ENCODE measurements at places on chromosomes 12 and 14.
A peak's percentile ranks its signal among the peaks of the same experiment; 100 is the strongest.

DNA sequence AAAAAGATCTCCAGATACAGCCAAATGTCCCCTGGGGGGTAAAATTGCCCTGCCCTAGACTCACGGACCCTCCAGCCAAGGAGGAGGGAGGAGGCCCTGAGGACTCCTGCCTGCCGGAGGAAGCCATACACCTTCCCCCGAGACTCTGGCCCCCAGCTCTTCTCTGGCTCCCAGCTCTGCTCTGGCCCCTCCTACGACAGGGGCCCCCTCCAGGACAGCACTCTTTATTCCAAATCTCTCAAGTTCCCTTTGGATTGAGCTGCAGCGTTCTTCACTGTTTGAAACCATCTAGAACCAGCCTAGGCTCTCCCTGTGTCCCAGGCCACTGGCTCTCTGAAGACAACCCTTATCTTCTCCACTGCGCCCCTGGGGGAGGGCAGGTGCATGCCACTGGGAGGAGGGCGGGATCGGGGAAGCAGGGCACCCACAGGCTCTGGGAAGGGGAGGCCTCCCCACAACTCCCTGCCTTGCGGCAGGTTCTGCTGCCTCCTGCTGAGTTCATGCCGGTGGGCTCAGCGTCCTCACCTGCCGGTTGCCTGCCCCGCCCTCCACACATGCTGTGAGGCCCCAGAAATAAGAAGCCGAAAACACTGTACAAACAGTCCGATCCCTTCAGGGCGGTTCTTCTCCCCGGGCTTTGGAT is 112.7 kb downstream of the DICER1 start:
- no peak for DNase-seq

DNA sequence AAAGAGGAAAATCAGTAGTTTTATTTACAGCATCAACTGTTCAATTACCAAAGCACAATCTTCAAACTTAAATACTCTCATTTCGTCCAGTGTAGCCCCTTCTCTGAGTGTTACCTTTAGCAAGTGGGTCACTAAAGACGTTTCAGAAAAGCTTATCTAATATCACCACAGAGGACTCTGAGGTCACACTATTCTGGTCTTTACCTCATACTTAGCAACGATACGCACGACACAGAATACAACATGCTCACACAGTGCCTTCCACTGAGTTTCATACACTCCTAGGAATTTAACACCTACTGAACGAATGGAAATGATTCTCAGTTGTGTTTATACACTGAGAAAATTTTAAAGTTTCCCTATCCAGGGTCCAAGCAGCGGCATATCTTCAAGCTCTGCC is 2.0 kb downstream of the SYT10 start:
- DNase-seq = no peak

DNA sequence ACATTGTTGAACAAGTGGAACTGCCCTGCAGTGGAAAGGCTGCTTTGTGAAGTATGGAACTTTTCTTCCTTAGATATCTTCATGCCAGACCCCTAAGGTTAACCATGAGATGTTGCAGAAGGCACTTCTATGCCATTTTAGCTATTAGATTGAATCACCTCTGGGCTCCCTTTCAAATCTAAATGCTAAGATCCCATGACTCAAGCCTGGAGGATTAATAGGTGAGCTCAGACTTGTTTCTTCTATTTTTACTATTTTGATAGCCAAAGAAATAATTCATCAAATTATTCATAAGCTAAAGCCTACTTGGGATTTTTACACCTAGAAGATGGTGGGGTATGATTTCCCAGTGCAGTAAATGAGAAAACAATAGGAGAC is 64.3 kb downstream of the DAD1 start:
- DNase-seq = no peak

DNA sequence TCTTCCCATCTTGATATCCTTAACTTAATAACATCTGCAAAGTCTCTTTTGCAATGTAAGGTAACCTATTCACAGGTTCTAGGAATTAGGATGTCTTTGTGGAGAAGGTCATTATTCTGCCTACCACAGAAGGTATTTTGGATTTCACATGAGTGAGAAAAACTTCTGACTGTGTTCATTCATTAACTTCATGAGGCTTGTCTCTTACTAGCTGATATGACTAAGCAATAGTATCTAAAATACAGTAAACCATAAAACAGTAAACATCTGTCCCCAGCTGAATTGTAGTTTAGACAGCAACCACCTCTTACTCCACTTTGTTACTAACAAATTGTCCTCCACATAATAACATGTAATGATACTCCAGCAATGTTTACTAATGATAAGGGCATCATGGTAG is 198.1 kb downstream of the SEC23A start:
- no peak for DNase-seq

GRCh38 chr12:125100551-125101434 is 35.6 kb downstream of the AACS start:
- DNase-seq = no peak

- DNase-seq = no peak
Observed at GRCh38 chr12:119669744-119670472, 2.0 kb downstream of the PRKAB1 start.

GRCh38 chr14:105702275-105702817 is 176.0 kb downstream of the TMEM121 start:
- DNase-seq = no peak

DNA sequence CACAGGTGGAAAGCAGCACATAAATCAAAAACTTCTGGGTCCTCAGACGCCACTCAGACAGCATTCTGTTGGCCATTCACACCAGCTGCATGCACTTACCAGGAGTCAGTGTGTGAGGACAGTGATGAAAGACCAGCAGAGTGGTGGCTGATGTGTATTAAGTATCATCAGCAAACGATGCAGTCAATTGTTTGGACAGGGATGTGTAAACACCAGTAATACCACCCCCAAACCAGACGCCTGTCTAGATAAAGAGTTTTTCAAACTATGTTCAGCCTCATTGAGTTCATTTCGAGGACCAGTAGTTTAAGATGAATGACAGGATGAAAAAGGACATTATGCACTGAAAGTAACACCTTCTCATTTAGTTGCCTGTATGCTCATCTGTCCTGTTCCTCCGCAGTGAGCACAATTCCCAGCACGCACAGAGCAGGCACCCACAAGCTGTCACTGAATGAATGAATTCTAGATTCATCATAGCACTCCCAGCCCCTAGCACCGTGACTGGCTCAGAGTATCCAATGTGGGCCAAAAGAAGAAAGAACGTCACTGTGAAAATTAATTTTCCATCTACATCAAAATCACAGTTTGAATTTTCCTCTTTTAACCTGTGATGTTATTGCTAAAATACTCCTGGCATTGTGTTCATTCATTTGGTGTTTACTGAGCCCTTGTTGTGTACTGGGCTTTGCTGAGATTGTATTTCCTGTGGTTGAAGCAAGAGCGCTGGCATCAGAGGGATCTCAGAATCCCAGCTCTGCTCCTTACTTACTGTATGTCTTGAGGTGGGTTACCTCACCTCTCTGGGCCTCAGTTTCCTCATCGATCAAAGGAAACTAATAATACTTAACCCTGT is 124.8 kb upstream of the NOS1 start:
- DNase-seq = peak; percentile 96

GRCh38 chr12:110280779-110281548 is at the start of gene ATP2A2:
Gene ATP2A2, plus strand, starts transcription at chr12:110281247. Its CDS starts 543 bp downstream, at chr12:110281790.
- DNase-seq = peak; percentile 90

DNA sequence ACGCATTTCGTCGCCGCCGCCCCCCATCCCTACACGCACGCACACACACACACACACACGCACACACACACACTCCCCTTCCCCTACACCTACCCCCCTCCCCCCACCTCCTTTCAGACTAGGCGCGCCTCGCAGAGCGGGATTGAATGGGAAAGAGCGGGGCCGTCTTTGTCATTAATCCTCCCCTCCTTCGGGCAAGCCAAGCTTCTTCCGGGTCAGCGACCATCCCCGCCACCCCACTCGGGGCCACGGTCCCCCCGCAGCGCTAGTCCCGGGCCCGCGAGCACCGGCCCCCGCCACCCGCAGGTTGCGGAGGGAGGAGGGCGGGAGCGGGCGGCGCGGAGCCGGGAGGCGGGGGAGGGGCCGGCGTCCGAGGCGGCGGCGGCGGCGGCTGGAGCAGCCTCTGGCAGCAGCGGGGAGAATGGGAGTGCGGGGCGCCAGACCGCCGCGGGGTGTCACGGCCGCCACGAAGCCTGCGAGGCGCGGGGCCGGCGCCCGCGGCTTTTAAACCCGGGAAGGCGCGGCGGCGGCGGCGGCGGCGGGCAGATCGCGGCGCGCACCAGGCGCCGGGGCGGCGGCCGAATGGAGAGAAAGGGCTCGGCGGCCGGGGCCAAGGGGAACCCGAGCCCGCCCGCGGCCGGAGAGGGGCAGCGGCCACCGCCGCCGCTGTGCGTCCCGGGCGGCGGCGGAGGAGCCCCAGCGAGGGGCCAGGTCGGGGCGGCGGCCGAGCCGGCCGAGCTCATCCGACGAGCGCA is at the start of gene TTC9:
Gene TTC9 (plus strand): TSS at position 369 of the 755 bp plus-strand sequence. CDS start 214 bp downstream, at position 583.
- DNase-seq = peak; percentile 56

DNA sequence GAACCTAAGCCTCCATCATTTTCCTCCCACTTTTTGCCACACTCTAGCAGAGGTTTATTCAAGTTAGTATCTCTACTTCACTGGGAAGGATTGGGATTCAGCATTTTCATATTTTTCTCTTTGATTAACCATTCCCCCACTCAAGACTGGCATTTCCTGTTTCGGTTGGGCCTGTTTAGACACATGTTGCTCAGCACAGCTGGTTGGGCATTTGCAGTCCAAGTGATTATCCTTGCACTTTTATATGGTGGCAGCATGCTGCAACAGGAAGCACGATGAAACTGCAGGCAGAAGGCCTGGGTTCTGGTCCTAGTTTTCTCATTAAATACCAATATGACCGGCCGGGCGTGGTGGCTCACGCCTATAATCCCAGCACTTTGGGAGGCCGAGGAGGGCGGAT is 182.9 kb upstream of the GRIN2B start:
- DNase-seq = no peak

- no peak for DNase-seq
Observed at GRCh38 chr14:22039938-22040780, 366.5 kb upstream of the OR4E1 start.

GRCh38 chr12:132840536-132840935 is 11.9 kb upstream of the GOLGA3 start:
- DNase-seq = no peak

GRCh38 chr12:67082221-67082620 is 186.9 kb upstream of the CAND1 start:
- DNase-seq = no peak

DNA sequence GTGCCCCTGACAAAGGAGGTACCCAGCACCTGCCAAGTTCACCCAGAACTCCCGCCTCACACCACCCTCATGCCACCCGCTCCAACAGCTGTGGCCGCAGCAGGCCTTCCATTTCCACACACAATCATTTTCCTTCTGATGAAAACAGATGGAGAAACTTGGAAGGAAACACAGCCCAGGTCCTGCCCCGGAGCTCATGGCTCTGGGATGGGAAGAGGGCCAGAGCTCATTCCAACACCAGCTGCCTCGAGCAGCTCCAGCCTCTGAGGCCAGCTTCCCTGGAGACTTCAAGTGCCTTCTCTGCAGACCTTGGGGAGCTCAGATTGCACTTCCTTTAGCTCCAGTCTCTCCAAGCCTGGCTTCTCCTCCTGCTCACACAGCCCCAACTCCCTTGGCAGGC is 55.1 kb upstream of the CMKLR1 start:
- no peak for DNase-seq

- no peak for DNase-seq
Observed at GRCh38 chr14:63777024-63777423, 49.2 kb upstream of the SGPP1 start.

- DNase-seq = no peak
Observed at GRCh38 chr12:92237762-92238523, 92.3 kb upstream of the BTG1 start.

GRCh38 chr12:80763874-80764273 is 47.2 kb downstream of the MYF5 start:
- peak; percentile 71 for DNase-seq

DNA sequence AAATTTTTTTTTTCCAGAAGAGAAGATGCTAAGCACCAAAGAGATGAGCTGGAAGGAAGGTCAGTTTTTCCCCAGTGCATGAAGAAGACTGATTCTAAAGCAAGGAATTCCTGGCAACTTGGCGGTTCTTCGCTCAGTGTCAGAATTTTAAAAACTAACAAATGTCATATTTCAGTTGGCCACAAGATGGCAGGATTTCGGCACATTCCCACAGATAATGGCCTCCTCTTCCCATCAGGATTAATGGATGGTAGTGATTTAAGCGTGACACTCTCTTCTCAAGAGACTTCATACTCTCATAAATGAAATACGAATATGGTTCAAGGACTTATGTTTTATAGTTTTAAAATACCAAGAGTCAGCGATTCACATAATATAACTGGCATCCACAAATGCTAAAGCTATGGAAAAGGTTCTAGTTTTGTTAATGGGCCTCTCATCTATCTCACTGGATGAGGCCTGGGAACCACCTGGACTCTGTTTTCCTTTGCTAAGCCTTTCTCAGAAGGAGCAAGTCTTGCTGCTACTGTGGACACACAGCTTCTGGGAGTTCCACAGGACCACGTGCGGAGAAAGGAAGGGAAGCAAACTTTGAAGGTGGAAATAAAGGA is 46.1 kb upstream of the PTPRO start:
- peak; percentile 56 for DNase-seq

DNA sequence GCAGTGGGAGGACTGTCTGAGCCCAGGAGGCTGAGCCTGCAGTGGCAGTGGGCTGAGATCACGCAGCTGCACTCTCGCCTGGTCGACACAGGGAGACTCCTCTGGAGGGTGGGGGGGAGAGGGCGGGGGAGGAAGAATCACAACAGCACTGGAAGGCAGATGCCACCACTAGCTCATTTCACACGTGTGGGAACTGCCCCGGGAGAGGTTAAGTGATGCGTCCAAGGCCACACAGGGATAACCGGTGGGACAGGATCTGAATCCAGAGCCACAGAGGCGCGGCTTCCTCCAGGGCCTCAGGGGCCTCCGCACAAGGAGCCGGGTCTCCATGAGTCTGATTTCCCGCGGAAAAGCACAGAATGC is 20.8 kb downstream of the STX2 start:
- no peak for DNase-seq

- peak; percentile 65 for DNase-seq
Observed at GRCh38 chr14:33317675-33318074, 379.0 kb downstream of the NPAS3 start.

GRCh38 chr12:51873251-51873994 is 14.5 kb upstream of the ANKRD33 start:
- no peak for DNase-seq
